Myocyte (in vitro differentiated cells): ENCODE measurements at places on chromosomes 7 and 10.

GRCh38 chr7:110502888-110503465, 588.0 kb upstream of the LRRN3 start:
- DNase-seq, result peak; percentile 6

DNA sequence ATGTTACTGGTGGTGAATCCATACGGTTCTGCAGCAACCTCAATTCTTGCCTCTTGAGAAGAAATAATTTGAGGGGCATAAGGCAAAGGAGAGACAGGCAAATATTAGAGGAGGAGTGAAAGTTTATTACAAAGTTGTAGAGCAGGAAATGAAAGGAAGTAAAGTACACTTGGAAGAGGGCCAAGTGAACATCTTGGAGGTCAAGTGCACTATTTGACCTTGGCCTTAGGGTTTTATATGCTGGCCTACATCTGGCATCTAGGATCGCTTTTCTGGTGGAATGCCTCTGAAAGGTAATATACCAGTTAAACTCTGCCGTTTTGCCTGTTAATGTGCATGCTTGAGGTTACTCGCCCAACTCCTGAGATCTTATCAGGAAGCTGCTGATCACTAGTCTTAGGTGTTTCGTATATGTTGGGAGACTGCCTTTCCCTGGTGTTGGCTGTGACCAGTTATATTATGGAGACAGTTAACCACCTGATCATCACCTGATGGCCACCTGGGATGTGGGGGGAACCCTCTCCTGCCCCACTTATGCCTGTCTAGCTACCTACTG, 66.1 kb upstream of the CYP2C18 start:
- DNase-seq, result no peak

DNA sequence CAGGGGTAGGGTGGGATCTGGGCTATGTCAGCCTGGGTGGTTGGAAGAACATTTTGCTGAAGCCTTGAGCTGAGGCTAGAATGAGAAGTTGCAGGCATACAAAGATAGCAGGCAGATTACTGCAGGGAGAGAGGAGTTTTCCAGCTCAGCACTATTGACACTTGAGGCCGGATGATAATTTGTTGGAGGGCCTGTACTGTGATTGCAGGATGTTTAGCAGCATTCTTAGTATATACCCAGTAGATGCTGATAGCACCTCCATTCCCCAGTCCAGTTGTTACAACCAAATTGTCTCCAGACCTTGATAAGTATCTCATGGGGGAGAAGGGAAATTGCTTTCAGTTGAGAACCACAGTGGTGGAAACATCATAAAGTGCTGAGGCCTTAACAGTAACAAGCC, 158.6 kb upstream of the CHRM2 start:
- DNase-seq, result no peak

- DNase-seq, result peak; percentile 40
Observed at GRCh38 chr10:132536241-132536876, 1.2 kb upstream of the INPP5A start.

DNA sequence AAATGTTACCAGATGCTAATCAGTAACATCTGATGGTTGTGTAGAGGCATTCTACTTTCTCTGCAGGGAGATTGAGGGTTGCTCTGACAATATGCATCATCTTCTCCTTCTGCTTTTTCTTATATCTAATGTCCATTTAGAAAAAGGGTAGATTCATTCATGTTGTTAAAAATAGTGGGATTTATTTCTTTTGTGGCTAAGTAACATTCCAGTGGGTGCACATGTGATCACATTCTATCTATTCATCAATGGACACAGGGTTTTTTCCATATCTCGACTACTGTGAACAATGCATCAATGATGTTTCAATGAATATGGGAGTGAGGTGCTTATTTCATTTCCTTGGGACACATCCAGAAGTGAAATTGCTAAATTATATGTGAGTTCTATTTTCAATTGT, 103.9 kb downstream of the CRPPA start:
- no peak for DNase-seq

- no peak for DNase-seq
Observed at GRCh38 chr7:145520284-145520683, 596.3 kb upstream of the CNTNAP2 start.

DNA sequence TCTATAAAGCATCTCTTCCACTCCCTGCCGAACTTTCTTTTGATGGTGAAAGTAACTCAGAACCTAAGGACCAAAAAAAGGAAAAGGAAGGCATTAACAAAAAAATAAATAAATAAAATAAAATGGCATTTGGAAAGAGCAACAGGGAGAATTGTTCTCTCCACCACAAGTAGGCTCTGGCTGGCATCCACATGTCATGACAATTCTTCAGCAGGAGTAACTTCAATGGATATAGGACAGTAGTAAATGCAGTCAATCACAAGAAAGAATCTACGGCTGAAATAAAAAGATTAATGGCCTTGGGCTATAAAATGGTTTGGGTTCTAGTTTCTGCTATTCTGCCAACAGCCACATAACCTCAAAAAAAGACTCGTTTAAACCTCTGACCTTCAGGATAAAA, 23.9 kb downstream of the NCAPG2 start:
- peak; percentile 37 for DNase-seq

DNA sequence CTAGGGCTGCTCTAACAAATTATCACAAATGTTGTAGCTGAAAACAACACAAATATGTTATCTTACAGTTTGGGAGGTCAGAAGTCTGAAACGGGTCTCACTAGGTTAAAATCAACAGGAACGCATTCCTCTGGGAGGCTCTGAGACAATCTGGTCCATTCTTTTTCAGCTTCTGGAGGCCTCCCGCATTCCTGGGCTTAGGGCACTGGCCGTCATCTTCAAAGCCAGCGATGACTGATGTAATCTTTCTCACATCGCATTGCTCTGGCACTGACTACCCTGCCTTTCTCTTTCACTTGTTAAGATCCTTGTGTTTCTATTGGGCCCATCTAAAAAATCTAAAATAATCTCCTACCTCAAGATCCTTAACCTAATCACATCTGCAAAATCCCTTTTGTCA, 1071.5 kb upstream of the C7orf33 start:
- DNase-seq, result no peak

DNA sequence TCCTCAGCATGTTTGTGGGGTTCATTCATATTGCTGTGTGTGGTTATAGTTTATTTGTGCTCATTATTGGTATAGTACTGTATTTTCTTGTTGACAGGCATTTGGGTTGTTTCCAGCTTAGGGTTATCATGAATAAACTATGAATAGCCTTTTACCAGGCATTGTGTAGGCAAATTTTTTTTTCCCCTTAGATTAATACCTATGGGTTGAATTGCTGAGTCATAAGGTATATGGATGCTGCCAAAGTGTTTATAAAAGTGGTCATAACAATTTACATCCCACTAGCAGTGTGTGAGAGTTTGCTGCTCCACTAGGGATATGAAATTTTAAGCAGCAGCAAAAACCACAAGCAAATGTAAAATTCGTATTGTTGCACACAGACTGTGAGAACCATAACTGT, 175.0 kb downstream of the PLPP4 start:
- no peak for DNase-seq

DNA sequence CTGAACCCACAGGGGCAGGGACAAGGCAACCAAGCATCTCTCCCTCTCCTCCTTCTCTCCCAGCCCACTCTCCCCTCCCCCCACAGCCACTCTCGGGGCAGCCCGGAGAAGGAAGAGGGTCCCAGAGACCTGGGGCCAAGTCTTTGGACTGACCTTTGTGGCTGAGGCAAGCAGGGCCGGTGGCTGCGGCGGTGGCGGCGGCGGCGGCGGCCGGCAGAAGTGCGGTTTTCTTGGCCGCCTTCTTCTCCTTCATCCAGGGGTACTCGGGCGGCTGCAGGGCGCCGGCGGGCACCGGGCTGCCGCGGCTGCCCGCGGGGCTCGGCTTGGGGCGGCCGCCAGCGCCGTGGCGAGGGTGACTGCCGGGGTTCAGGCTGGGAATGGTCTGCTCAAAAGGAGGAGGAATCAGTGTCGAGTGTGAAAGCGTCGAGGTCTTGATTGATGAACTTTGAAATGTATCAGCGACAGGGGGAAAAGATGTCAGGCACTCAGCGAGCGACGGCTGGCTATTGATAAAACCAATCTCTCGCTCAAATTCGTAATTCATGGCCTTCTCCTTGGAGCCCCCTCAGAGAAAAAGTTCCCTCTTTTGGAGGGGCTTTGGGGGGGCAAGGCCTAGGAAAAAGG, 414 bp downstream of the HOXA2 start:
- DNase-seq, result no peak

GRCh38 chr10:43225004-43225786, 41.7 kb downstream of the RASGEF1A start:
- no peak for DNase-seq

GRCh38 chr10:116873134-116873533, 23.8 kb downstream of the ENO4 start:
- DNase-seq, result no peak

DNA sequence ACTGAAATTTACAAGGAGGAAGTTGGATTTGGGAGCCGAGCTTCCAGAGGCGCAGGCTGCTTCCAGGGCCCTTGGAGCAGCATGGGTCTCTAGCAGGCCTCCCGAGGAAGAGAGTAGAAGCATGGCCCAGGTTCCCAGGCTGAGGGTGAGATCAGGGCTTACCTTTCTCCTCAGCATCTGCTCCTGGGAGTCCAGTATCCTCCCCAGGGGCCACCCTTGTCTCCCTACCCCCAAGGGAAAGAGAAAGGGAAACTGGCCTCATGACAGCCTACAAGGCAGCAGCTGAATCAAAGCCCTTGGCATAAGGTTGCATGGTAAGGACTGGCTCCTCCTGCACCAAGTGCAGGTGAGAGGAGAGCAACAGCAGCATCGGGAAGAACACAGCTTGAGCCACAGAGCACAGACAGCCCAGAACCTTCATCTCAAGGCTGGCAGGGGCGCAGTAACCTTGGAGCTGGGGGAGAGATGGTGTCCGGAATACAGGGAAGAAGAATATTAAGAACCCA, 114.5 kb downstream of the MARCHF5 start:
- no peak for DNase-seq

DNA sequence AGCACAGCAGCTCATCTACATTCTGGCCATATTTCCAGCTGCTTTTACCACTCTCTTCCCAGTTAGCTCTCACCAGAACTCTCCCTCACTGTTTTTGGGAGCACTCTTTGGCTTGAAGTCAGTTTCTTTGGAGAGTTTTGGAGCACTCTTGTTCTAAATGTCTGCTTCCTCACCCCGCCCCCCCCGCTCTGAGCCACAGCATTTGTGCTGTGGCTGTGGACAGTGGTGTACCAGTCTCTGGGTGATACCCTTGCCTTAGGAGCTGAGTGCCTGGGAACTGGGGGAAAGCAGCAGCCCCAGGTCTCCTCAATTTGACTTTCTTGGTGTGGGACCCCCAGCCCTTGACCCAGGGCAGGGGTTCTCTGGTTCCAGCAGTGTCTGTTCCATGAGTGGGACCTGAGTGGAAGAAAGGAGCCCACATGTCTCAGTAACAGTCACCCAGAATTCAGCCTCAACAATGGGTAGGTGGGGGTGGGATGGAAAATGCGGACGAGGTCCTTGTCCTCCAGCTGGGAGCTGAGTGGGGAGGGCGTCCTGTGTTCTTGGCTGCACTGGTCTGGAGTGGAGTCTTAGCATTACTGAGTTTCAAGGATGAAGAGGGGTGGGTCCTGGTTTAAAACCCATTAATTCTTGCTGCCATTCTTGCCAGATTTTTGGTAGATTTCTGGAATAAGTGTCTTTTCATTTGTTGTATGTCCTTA, 18.0 kb downstream of the RBM33 start:
- DNase-seq, result peak; percentile 32
